ENCODE measurements at places on chromosomes 6 and 20.
A peak's percentile ranks its signal among the peaks of the same experiment; 100 is the strongest.

DNA sequence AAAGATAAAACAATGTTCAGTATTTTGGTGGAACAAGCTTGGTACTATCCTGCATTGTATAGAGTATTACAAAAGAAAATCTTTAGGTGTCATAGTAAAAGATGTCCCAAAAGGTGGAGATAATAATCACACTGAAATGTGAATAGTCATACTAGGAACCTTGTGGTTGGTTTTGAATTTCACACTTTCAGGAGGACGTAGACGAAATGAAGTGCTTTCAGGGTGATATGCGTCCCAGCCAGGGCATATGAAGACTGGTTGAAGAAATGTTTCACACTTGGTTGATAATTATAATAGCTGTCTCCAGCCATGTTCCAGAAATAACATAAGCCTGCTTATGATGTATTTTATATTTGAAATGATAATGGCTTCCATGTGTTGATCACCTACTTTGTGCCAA is 60.4 kb downstream of the SCAND1 start:
- ATAC-seq, result peak; percentile 73

GRCh38 chr6:67642582-67642981 is 992.5 kb upstream of the ADGRB3 start:
- no peak for ATAC-seq

DNA sequence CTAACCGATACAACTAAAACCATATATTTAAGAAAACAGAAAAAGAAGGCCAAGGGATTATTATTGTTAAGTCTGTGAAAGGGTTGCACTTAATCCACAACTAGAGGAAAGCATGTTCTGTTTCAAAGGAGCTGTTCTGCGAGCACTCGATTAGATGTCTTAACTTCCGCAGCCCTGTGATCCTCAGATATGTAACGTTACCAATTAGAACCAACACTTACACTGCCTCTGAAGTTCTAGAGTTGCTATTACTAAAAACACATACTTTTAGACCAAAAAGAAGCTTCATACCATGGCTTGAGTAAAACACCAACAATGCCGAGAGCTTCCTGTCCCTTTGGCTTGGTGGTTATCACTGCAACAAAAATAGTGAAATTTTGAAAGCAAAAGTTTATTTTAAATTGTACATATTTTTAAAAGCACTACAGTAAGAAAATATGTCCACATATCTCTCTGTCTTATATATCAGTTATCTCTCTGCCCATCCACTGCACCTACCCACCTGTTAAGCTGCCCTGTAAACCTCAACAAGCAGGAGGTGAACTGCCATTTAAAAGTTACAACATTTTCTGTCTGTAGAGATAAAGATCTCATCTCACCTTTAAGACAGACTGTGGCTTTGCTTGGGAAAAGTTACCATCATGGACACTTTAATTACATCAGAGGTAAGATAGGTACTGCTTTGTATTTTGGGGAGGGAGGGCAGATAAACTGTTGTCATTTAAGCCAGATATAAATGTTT is 7.1 kb upstream of the DUSP22 start:
- ATAC-seq, result no peak

DNA sequence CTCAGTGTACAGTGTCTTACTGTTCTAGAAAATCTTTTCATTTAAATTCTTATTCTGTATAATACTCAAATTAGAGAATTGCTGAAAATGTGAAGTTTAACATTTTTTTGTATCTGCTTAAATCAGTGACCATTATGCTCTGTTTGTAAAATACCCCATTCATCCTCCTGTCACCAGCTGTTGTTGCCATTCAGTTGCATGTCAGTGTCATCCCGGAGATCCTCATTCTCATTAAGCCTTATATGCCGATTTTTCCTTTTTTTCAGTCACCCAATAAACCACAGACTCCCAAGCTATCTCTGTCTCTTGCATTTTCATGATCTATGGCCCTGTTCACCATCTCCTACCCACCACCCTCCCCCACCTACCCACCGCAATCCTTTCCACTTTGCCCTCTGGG is 20.4 kb downstream of the GTF2H5 start:
- no peak for ATAC-seq

- no peak for ATAC-seq
Observed at GRCh38 chr20:48201188-48201587, 415.9 kb upstream of the SULF2 start.

GRCh38 chr6:62652692-62653328 is 366.8 kb upstream of the KHDRBS2 start:
- no peak for ATAC-seq

GRCh38 chr6:115133790-115134189 is 791.0 kb upstream of the HS3ST5 start:
- ATAC-seq, result no peak

DNA sequence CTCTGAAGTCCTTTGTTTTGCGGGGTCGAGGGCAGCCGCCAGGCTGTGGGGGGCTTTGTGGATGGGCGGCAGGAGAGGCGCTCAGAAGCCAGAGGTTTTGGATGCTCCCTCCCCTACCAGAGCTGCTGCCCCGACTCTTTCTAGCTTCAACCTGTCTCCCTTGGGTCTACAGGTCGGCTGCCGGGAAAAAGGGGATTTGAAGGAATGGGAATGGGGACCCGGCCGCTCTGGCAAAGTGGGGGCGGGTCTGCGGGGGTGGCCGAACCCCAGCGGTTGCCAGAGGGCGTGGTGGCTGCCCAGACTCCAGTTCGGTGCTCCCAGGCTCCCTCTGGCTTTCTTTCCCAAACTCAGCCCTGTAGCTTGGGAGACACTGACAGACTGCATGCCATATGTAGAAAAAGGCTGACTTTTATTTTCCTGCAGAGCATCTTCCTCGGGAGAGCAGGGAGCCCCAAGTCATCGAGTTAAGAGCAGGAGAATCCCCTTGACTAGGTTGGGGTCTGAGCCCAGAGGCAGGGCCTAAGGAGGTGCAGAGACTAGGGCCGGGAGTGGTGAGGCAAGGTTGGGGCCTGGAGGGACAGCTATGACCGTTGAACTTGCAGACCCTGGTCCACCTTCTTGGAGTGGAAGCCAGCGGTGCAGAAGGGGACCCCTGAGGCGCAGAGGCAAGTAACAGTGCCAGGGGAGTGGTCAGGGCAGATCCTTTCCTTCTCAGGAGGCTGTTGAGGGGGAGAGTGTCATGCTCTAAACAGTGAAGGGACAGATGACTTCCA is 1.4 kb upstream of the PPP1R18 start:
- no peak for ATAC-seq

- no peak for ATAC-seq
Observed at GRCh38 chr20:709991-710779, 34.6 kb upstream of the SCRT2 start.

- no peak for ATAC-seq
Observed at GRCh38 chr6:129835691-129836090, 25.4 kb downstream of the TMEM244 start.

- no peak for ATAC-seq
Observed at GRCh38 chr6:31765910-31766794, 3.7 kb downstream of the SAPCD1 start.

GRCh38 chr6:25311331-25311840 is 32.2 kb downstream of the CARMIL1 start:
- ATAC-seq, result no peak
